ENCODE measurements at places on chromosomes 4 and X.

- H3K4me3 ChIP-seq, result no peak overlapping the region
- H3K36me3 ChIP-seq, result no peaks in the 10 kb centered on the region
- H3K27me3 ChIP-seq, result no peaks in the 10 kb centered on the region
- H3K4me1 ChIP-seq, result no peaks in the 10 kb centered on the region
These were observed 26.7 kb upstream of the TBC1D19 start for GRCh38 chr4:26557164-26557563.

DNA sequence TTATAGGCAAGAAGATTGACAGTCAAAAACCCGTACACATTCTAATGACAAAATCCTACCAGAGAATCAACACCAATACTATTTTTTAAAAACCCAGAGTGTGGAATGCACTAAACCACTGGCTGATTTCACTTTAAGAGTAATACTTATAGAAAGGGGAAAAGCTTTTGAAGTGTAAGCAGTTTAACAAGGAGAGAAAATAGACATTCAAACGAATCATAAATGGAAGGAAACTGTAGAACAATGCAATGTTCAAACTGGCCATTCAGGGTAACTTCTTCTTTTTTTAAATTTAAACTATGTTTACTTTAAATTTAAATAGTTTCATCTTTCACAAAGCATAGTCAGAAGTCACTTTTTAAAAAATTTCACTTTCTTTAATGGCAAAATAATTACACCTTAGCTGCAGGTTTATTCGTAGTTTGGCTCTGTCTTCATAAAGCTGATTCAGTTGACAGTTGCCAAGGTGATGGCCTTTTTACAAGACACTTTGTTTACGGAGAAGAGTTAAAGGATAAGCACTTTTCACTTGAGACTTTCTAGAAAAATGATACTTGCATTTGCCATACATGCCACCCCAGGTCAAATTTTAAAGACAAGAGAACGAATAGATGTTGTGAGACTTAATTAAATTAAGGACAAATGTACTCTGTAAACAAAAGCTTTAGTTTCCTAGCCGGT is 82.4 kb upstream of the KLF3 start:
- H3K4me1 ChIP-seq, result no peaks in the 10 kb centered on the region
- no peaks in the 10 kb centered on the region for H3K36me3 ChIP-seq
- no peaks in the 10 kb centered on the region for H3K27me3 ChIP-seq
- H3K27ac ChIP-seq, result no peak overlapping the region

GRCh38 chr4:139913995-139914598 is 239.9 kb downstream of the MAML3 start:
- H3K4me1 ChIP-seq, result peaks cover 15% of the 10 kb centered on the region
- no peak for DNase-seq
- H3K27me3 ChIP-seq, result no peaks in the 10 kb centered on the region
- no peak overlapping the region for H3K4me3 ChIP-seq
- peak overlapping the region; percentile 54 for H3K27ac ChIP-seq

DNA sequence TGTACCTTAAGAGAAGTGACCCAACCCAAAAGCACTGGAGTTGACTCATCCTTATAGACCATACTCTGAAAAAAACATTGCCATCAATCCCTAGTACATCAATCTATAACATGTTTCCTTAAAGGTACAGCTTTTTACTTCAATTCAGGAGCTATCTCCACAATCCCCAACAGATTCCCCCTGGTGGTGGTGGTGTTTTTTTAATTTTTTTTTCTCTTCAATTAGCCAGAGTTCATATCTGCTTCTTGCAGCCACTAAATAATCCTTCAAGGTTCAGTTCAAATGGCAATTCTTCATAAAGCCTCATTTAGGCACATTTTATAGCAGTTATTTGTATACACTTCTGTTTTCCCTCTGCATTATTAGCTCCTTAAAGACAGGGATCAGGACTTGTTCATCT is 60.7 kb upstream of the KDR start:
- H3K4me1 ChIP-seq, result no peaks in the 10 kb centered on the region
- H3K27me3 ChIP-seq, result no peaks in the 10 kb centered on the region
- no peak for DNase-seq
- no peak overlapping the region for H3K27ac ChIP-seq
- no peaks in the 10 kb centered on the region for H3K36me3 ChIP-seq

- DNase-seq, result no peak
- no peak overlapping the region for H3K27ac ChIP-seq
These were observed 146.5 kb downstream of the RBM47 start for GRCh38 chr4:40482985-40483647.

DNA sequence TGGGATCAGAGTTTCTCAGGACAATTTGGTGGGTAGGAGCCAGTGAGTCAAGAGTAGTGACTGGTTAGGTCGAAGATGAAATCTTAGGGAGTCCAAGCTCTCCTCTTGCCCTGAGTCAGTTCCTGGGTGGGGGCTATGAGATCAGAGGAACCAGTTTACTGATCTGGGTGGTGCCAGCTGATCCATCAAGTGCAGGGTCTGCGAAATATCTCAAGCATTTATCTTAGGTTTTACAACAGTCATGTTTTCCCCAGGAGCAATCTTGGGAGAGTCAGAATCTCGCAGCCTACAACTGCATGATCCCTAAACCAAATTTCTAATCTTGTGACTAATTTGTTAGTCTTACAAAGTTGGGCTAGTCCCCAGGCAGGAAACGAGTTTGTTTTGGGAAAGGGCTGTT is 1833.2 kb upstream of the PCDH7 start:
- no peak for DNase-seq
- no peak overlapping the region for H3K27ac ChIP-seq
- H3K36me3 ChIP-seq, result no peaks in the 10 kb centered on the region
- no peak overlapping the region for H3K4me3 ChIP-seq
- H3K27me3 ChIP-seq, result no peaks in the 10 kb centered on the region
- no peaks in the 10 kb centered on the region for H3K4me1 ChIP-seq

DNA sequence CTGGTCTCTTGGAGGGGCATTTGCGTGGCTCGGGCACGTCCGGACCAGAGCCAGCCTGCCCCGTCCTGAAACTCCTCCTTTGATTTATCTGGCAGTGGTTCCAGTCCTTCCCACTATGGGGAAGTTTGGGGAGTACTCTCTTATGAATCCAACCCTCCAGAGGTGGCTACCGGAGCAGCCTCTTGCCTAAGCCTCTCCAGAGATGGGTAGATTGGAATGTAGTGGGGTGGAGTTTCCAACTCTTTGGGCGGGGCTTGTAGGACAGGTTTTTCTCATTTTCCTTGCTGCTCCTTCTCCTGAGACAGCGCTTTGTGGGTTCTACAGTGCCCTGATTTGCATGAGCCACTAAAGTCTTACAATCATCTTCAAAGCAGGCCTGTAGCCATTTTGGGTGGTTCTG is 60.1 kb upstream of the XAGE1B start:
- no peaks in the 10 kb centered on the region for H3K36me3 ChIP-seq
- DNase-seq, result no peak
- no peaks in the 10 kb centered on the region for H3K27me3 ChIP-seq
- H3K4me3 ChIP-seq, result no peak overlapping the region
- no peaks in the 10 kb centered on the region for H3K4me1 ChIP-seq

DNA sequence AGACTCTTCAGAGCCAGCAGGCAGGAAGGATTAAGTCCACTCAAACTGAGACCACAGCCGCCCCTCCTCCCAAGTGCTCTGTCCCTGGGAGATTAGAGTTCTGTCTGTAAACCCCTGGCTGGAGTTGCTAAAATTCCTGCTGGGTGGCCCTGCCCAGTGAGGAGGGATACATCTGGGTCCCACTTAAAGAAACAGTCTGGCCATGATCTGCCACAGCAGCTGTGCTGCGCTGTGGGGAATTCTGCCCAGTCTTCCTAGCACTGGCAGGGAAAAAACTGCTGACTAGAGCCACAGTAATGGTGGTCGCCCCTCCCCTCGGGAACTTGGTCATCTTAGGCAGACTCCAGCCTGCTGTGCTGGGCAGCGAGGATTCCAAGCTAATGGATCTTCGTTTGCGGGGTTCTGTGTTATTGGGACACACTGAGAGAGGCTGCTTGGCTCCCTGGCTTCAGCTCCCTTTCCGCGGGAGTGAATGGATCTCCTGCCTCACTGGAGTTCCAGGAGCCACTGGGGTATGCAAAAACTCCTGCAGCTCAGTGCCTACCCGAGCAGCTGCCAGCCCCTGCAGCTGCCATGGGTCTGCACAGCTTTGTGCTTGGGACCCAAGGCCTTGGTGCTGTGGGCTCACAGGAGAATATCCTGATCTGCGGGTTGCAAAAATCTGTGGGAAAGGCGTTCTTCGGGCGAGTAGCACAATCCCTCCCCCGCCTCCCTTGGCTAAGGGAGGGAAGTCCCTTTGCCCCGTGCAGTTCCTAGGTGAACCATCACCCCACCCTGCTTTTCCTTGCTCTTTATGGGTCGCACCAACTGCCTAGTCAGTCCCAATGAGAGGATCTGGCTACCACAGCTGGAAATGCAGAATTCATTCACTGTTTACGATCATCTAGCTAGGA is 15.7 kb downstream of the ZXDB start:
- no peaks in the 10 kb centered on the region for H3K4me1 ChIP-seq
- H3K27me3 ChIP-seq, result no peaks in the 10 kb centered on the region
- no peaks in the 10 kb centered on the region for H3K36me3 ChIP-seq
- no peak overlapping the region for H3K4me3 ChIP-seq
- H3K27ac ChIP-seq, result no peak overlapping the region

DNA sequence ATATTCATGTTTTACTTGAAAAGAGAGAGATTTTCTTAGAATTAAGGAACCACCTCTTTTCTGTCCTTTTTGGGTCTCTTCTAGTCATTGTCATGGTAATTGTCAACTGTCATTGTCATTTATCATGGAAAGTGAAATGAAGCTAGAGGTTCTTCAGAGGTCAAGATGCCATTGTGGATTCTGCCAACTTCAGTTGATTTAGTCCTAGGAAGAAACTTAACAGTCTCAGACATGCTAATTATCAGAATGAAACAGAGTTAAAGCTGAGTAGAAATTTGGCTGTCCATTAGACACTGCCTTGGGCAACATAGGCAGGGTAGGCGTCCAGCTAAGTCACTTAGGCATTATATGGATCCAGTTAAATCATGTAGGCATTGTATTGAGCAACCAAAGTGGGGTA is 796.1 kb upstream of the ADGRL3 start:
- H3K36me3 ChIP-seq, result no peaks in the 10 kb centered on the region
- no peak overlapping the region for H3K27ac ChIP-seq
- DNase-seq, result no peak
- no peaks in the 10 kb centered on the region for H3K27me3 ChIP-seq
- no peak overlapping the region for H3K4me3 ChIP-seq

GRCh38 chr4:2388429-2389182 is 29.8 kb downstream of the ZFYVE28 start:
- H3K4me3 ChIP-seq, result no peak overlapping the region
- no peaks in the 10 kb centered on the region for H3K4me1 ChIP-seq
- DNase-seq, result no peak

DNA sequence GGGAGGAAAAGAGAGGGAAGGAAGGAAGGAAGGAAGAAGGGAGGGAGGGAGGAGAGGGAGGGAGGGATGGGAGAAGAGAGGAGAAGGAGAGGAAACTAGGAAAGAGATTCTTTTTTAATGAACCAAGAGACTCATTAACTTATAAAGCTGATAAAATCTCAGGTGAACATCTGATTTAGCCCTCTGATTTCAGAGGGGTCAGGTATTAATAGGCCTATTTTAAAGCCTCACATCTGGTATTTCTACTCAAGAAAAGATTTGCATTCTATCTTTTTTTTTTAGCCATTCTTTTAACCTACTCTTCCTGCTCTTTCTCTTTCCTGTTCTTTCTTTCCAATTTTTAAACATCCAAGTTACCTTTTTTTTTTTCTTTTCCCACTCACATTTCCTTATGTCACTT is 103.3 kb upstream of the CPEB2 start:
- no peak for DNase-seq
- no peak overlapping the region for H3K27ac ChIP-seq
- H3K36me3 ChIP-seq, result no peaks in the 10 kb centered on the region
- H3K4me3 ChIP-seq, result no peak overlapping the region
- H3K27me3 ChIP-seq, result no peaks in the 10 kb centered on the region

- H3K4me1 ChIP-seq, result peaks cover 5% of the 10 kb centered on the region
- DNase-seq, result no peak
- H3K4me3 ChIP-seq, result no peak overlapping the region
These were observed 47.9 kb downstream of the HTRA3 start for GRCh38 chr4:8317474-8317873.

DNA sequence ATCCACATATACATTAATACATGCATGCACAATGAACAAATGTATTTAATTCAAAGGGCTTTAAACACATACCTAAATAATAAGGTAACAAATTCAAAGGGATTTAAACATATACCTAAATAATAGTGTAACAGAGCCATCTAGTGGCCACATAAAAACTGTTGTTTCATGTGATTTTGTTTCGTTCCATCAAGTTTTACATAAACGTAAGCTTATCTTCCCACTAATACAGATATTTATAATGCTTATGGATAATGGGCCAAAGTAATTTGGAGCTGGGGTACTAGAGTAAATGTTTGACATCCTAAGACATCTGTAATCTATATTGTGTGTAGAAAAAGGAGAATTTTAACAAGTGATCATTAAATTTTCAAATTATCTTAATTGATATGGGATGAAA is 82.3 kb downstream of the PRSS12 start:
- H3K27me3 ChIP-seq, result no peaks in the 10 kb centered on the region
- no peak overlapping the region for H3K4me3 ChIP-seq
- no peaks in the 10 kb centered on the region for H3K4me1 ChIP-seq
- no peaks in the 10 kb centered on the region for H3K36me3 ChIP-seq
- no peak for DNase-seq
- H3K27ac ChIP-seq, result no peak overlapping the region

DNA sequence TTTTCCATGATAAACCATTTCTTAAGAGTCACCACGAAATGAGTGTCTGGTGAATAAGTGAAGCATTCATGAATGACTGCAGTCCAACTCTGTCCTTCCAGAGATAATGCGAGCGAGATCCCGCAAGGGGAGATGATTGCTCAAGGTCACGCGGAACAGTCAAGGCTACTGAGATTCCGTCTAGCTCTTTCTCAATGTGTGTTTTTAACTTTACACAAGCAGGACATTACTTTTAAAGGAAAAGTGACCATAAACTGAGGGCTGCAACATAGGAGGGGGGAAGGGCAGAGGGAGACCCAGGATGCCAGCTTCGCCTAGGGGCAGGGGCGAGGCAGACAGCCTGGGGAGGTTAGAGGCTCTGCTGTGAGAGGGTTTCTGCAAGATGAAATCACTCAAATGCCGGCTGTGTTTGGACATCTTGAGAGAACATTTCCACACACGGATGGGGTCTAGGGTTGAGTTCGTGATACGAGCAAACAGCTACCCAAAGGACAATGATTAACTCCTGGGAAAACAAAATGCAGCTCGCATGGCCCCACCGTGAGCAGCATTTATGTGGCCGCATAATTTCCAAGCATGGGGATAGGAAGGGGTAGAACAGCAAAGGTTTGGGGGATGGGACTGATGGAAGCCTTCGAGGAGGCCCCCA is 23.8 kb upstream of the CCNQ start:
- no peaks in the 10 kb centered on the region for H3K4me1 ChIP-seq
- no peak overlapping the region for H3K27ac ChIP-seq
- H3K4me3 ChIP-seq, result no peak overlapping the region
- no peak for DNase-seq
- no peaks in the 10 kb centered on the region for H3K36me3 ChIP-seq
- no peaks in the 10 kb centered on the region for H3K27me3 ChIP-seq

DNA sequence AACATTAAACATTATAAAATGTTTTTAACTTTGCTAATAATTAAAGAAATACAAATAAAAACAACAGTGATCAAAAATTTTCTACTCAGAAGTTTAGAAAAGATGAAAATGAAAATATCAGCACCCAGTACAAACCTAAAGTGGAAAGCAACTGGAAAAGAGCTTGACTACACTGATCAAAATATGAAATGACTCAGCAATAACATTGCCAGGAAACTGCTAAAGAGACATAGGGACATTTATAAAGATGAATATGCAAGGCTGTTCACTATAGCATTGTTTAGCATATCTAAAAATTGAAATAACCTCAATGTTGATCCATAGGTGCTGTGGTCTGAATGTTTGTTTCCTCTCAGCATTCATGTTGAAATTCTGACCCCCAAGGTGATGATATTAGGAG is 88.5 kb upstream of the NOCT start:
- DNase-seq, result no peak
- H3K4me3 ChIP-seq, result no peak overlapping the region
- no peaks in the 10 kb centered on the region for H3K27me3 ChIP-seq
- H3K27ac ChIP-seq, result no peak overlapping the region
- H3K4me1 ChIP-seq, result no peaks in the 10 kb centered on the region

Measured in breast epithelium (tissue), 4 donors.